Ureter (tissue), 1 donor: ENCODE measurements at places on chromosomes 2 and 18. TPM values are rescaled to one million over a fixed set of nuclear protein-coding genes. Genes with fewer than 3 reads are reported as not detected.

- no peak for DNase-seq
Observed at GRCh38 chr2:162007447-162008040, 66.5 kb downstream of the DPP4 start.

The FAM98A gene
- total RNA-seq, result 51.3 TPM

- DNase-seq, result no peak
Observed at GRCh38 chr18:10062302-10063300, 148.8 kb downstream of the VAPA start.

DNA sequence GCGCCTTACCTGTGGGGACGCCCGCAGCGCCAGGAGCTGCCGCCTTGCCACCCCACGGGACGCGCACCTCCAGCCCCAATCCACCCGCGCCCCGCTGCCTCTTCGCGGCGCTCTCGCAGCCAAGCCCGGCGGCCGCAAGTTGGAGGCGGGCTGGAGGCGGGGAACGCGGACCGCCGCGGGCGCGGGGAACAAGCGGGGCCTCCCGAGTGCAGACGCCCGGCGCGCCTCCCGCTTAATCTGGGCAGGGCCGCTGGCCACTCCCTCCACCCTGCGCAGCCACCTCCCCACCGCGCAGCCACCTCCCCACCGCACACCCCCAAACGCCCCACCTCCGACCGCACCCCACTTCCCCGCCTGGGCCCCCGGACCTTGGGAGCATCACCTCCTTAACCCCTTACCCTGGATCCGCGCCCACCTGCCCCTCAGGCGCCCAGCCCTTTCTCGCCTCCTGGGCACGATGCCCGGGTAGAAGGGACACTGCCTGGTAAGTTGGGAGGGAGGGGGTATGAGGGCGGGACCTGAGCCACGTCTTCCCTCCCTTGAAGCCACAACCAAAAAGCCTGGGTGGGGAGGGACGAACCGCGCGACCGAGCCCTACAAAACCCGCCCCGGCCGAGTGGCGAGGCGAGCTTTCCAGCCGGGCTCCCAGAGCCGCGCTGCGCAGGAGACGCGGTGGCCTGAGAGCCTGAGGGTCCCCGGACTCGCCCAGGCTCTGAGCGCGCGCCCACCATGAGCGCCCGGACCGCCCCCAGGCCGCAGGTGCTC, at the start of the genes COL4A3 and COL4A4:
Gene COL4A3 (plus strand): TSS at position 627 of the 765 bp plus-strand sequence. CDS start 103 bp downstream, at position 730.
Gene COL4A4 (minus strand): TSS at position 208 of the 765 bp plus-strand sequence. CDS start 16,722 bp downstream, outside the sequence.
- DNase-seq, result peak; percentile 61

The TBR1 gene
- not detected for total RNA-seq

GRCh38 chr2:10415640-10416039, 32.5 kb downstream of the ODC1 start:
- DNase-seq, result no peak

DNA sequence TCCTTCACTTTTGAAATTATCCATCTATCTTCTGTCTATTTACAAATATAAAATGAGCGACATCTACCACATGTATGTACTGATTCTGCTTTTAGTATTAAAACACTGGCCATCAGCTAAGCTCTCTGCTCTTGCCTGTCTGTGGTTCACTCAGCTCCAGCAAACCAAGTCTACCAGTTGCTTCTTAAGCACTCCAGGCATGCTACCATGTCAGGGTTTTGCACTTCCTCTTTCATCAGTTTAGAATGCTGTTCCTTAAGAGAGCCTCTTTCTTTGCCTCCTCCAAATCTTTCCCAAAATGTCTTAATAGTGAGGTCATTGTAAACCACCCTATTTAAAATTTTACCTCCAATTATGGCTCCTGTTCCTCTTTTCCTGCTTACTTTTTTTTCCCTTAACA, 59.5 kb downstream of the SCN3A start:
- no peak for DNase-seq

GRCh38 chr2:110790907-110791306, 58.5 kb downstream of the ACOXL start:
- DNase-seq, result peak; percentile 20

DNA sequence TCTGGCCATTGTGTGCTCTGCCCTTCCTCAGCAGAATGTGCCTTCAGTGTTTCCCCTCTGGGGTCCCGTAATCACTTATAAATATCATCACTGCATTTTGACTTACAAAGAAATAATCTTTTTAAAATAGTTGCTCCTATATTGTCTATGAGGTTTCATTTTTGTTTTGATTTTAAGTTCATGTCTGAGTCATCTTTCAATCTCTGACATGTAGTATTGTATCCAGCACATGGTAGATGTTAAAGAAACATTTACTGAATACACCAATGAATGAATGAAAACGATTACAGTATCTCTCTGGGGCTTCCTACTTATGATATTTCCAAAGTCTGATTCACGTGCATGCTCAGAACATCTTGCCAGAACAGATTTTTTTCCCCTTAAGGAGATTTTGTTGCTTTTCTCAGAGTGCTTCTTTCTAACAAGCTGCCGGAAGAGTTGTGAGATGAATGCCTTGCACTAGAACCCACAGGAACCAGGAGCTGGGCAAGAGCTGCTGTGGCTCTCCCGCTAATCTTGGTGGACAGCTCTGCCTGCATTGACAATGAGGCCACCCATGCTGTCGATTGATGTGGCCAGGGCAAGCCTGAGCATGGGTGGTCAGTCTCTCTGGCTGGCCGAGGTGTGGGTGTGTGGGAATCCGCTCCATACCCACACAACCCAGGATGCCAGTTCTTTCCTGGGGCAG, 199.4 kb downstream of the CYRIA start:
- DNase-seq, result no peak

- DNase-seq, result no peak
Observed at GRCh38 chr2:201276511-201276910, 16.2 kb downstream of the CASP8 start.

DNA sequence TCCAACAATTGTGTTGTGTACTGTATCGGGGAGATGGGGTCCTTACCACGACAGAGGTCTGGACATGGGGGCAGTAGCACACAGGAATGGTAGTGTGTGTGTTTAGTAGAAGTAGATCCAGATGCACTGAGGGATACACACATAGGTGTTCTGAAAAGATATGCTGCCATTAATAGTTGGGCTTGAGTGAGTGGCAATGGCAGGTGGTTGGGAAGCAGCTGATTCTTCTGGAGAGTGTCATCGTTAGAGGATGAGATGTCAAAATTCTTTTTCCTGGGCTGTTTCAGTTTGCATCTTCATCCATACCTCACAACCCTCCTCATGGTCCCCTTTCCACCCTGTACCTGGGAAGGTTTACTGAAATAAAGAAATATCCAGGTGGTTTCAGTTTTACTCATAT, 66.6 kb downstream of the UGGT1 start:
- no peak for DNase-seq

The RAX gene
- total RNA-seq, result not detected

DNA sequence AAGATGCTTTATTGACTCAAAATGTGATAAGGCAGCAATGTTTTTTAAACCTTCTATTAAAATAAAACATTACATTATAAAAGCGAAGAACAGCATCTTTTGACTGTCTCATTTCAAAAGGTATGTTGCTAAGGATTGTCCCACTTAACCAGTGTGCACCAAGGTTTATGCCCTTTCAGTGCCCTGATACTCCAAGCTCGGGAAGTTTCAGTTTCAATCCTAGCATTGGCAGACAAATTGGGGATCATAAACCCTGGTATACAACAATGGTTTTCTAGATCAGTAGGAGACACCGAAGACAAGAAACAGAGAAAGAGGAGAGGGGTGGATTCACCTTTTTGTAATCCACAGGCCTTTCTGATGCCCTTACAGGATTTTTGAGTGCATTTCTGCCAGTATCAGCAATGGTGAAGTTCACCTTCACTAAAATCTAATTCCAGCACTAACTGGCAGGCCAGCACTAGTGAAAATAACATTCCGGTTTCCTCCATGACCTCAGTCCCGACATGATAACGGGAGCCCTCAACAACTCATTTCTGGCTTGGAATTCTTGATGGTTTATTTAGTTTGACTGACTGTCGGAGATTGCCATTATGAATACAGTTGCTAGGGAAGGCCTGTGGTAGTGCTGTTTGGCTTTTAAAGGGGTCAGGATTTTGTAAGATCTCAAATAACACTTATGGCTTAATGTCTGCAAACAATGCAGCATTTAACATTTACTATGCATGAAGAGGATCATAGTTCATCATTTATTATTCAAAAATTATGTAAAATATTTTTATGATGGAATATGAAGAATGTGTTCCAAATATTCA, 33.3 kb upstream of the FIGN start:
- no peak for DNase-seq

The DSG1 gene
- 0.13 TPM for total RNA-seq

- DNase-seq, result no peak
Observed at GRCh38 chr18:74724186-74724585, 126.5 kb downstream of the ZNF407 start.

DNA sequence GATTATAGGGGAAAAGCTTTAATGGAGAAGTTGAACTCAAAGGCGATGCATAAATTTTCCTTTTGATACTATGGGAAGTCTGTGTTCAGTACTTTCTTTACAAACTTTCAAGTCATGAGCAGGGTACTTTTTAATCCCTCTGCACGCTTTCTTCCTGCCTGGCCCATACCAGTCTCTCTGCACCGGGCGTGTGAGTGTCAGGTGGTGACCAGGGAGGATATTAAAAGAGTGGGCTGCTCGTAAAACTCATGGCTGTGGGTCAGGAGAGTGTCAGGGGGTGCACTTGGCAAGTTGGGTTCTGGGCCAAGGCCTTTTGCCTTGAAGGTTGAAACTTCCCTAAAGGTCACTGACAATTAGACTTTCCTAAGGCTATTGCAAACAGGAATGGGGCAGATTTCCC, 367.8 kb downstream of the GPD2 start:
- DNase-seq, result no peak

DNA sequence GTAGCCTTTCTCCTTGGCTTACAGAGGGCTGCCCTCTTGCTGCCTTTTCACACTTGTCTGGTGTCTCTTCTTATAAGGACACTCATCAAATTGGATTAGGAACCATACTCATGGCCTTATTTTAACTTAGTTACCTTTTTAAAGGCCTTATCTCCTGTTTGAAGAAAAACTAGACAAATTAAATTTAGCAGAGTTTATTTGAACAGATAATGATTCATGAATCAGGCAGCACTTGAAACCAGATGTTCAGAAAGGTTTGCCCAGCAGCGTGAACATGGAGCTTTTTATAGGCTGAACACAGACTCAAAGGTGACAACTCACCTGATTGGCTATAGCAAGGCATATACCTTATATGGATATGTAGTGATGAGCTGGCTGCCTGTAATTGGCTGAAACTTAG, 238.0 kb downstream of the GULP1 start:
- DNase-seq, result no peak

DNA sequence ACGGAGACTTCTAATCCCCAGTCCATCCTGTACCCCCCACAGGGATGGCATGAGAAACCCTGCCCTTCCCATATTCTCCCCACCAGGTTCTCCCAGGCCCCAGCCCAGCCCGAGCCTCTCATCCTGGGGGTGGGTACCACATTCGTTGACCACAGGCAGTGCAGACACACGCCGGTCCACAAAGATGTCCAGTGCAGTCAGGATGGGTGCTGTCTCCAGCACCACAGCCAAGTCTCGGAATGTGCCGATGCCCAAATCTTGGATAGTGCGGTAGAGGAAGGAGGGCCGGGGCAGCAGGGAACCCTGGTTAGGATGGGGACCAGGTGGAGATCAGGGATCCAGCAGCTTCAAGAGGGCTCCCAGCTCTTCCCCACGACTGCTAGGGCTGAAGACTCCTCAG, 4.8 kb downstream of the PRKAG3 start:
- no peak for DNase-seq

The CYS1 gene
- total RNA-seq, result 4.0 TPM

DNA sequence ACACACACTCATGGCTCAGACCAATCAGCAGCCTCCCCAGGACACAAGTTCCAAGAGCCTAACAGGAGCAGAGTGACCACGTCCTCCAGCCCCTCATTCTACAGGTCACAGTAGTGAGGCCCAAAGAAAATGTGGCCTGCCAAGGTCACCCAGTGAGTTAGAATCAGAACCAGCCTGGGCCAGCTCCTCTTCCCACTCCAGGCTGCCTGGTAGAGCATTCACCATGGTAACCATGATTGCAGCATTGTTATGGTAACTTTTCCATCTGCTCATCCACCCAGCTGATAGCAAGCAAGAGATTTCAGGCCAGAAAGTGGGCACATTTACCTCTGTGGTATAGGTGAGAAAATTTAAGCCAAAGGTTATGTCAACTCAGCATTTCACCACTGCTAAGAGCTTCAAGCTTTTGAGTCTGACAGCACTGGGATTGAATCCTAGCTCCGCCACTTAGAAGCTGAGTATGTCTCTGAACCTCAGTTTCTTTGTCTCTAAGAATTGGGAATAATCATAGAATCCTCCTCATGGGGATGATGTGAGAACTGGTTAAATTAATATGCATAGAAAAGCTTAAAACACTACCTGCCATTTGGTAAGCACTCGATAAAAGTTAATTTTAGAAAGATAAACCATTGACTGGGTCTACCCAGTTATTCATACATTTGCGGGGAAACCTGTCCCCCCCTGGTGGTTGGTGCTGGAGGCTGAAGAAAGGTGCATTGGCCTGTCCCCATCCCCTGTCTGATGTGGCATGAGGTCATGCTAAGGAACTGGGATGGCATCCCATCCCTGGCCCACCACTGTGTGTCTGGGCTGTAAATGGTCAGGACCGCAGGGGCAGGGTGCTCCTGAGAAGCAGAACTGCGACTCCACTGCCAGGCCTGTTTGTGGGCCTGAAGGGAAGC, 181.5 kb downstream of the KLHL29 start:
- no peak for DNase-seq
